ENCODE measurements at places on chromosomes 13 and 19.

DNA sequence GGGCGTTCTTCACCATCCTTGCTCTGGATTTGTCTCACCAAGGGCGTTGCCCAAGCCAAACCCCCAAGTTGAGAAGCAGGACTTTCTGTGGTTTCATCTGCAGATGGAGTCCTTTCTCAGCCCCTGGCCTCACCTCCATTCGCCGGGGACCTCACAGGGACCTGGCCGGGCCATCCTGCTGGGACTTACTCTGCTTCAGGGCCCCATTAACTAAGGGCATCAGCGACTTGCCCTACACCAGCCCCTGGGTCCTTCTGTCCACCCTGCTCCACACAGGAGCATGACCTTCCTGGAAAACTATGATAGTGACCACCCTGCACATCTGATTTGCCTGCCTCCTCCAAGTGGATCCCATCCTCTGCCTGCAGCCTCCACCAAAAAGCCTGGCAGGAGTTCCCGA, 47.2 kb upstream of the SPACA7 start:
- no peak for DNase-seq

- DNase-seq = no peak
Measured at GRCh38 chr13:47945738-47946137, 55.3 kb downstream of the SUCLA2 start.

- DNase-seq = no peak
Measured at GRCh38 chr19:45234089-45234869, 10.9 kb downstream of the EXOC3L2 start.

- DNase-seq = peak; percentile 75
Measured at GRCh38 chr19:16594131-16594586, 21.9 kb upstream of the SLC35E1 start.

DNA sequence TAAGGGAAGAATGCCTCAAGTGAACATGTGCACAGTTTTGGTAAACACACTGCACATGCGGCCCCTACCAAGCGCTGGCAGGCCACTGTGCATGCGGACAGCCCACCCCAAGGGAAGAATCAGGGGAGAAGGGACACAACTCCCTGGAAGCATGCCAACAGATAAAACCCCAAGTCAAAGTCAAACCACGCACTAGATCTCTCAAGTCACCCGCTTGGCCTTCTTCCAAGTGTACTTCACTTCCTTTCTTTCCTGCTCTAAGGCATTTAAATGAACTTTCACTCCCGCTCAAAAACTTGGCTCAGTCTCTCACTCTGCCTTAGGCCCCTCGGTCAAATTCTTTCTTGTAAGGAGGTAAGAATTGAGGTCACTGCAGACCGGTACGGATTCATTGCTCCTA, 4.6 kb upstream of the RFXAP start:
- DNase-seq = no peak

- no peak for DNase-seq
Measured at GRCh38 chr13:110964229-110965037, 49.6 kb upstream of the ANKRD10 start.
